ENCODE measurements at places on chromosomes 12 and 14.
A peak's percentile ranks its signal among the peaks of the same experiment; 100 is the strongest.

- DNase-seq, result no peak
Observed at GRCh38 chr14:106694638-106695393, 1168.4 kb downstream of the TMEM121 start.

GRCh38 chr12:4987076-4988046, 56.3 kb upstream of the KCNA5 start:
- DNase-seq, result no peak

DNA sequence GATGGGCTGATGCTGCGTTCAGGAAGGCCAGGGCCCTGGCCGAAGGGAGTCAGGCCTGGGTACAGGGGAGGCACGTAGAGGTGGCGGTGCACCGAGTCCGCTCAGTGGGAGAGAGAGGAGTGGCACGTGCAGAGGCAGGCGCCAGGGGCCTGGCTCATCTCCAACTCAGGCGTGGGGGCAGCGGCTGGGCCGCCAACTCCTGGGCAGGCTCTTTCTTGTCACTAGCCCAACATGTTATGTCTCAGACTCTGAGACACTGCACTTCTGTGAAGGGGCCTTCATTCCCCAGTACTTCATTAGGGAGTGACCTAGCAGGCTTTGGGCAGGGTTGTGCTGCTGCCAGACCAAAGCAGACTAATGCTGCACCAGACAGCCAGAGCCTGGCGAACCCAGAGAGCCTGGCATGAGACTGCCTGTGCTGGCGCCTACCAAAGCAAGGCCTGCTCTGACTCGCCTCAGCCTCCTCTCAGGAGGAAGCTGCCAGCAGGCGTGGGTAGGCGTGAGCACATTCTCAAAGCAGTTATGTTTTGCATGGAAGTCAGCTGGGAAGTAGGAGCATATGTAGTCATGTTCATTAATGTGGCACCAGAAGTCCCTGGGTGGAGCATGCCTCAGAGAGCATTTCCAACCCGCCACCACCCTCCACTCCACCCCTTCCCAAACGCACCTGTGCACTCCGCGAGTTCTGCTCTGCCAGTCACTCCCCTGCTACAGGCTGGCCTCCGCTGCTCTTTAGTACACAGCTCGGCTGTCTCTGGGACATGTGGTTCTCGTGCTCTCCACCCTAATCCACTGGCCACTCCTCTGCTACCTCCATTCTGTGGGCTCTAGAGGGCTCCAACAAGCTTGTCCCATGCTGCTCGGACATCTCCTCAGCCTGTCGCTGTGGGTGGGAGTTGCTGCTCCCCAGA, 9.7 kb downstream of the CKB start:
- DNase-seq, result peak; percentile 69

DNA sequence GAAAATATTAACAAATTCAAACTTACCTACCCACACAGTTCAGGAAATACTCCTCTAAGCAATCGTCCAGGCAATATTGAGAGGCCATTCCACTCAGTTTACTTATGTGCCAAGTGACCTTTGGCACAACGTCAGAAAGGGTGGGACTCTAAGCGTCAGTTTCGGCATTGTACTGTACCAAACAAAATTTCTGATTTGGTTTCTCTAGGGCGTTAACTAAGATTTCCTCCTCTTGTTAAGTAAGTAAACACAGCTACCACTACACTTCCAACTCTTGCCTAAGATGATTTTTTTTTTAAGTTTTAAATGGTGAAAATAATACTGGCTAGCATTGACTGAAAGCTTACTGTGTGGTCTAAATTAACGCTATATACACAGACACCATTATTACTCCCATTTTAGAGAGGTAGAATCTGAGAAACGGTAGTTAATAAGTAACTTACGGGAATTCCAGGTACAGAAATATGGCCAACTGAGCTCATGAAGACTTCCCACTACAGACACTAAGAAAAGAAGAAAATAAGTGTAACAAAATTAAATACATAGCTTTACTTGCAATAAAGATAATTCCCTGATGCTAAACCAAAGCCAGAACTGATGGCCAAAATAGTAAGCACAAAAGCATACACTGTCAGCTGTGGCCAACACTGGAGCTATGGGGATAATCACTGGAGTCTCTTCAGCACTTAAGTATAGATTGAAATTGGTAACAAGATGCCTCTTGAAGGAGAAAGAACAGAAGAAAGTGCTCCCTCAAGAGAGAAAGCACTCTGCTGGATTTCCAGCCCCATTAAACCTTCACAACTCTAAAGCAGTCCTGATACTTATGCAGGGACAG, 76.1 kb downstream of the EPS8 start:
- DNase-seq, result peak; percentile 46

GRCh38 chr12:124318278-124319020, 23.6 kb downstream of the RFLNA start:
- no peak for DNase-seq

DNA sequence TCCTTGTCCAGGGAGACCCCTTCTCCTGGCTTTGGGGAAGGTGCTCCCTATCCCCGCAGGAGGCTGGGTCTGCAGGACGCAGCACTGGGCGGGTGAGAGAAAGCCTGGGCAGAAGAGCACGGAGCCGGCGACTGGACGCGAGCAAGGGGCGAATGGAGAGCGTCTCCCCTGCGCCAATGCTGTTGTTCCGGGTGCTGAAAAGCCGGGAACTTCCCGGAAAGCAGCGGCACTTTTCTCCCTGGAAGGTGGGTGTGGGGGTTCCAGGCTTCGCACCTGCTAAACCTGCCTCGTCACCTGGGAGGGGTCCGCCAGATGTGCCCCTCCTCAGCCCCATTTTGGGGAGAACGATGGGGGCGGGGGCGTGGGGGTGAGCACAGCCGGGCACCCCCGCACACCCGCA, 417.1 kb upstream of the TMTC1 start:
- DNase-seq, result no peak

- DNase-seq, result no peak
Observed at GRCh38 chr14:73397810-73398209, 60.5 kb downstream of the NUMB start.

DNA sequence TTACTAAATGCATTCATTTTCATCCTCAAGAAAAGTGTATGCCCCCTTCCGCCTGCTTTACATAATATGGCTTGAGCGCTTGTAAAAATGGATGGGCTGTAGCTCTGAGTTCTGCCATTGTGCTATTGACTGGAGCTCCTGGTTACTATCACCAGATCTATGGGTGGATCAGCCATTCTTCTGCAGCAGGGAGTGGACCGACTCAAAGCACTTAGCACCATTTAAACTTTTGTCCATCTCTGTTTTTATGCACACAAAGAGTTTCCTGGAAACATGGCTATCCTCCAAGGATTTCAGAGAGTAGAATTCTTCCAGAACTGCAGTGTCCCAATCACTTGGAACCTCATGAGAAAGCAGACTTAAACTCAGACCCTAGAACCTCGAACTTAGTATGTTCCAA, 4.5 kb upstream of the NUMB start:
- no peak for DNase-seq

- no peak for DNase-seq
Observed at GRCh38 chr12:94721173-94721572, 70.8 kb upstream of the TMCC3 start.

GRCh38 chr14:89422952-89423345, 5.9 kb upstream of the FOXN3 start:
- DNase-seq, result no peak

Data from femur (tissue), 1 donor.